NCI-H1092 (cell line): ENCODE measurements at places on chromosomes 12 and 14.

- no peak for DNase-seq
Observed at GRCh38 chr12:92908108-92908507, 21.0 kb downstream of the EEA1 start.

GRCh38 chr12:121804417-121805111 lies 755 bp downstream of the SETD1B start:
- DNase-seq: no peak

GRCh38 chr12:109637348-109637747 lies 63.8 kb downstream of the MVK start:
- no peak for DNase-seq

DNA sequence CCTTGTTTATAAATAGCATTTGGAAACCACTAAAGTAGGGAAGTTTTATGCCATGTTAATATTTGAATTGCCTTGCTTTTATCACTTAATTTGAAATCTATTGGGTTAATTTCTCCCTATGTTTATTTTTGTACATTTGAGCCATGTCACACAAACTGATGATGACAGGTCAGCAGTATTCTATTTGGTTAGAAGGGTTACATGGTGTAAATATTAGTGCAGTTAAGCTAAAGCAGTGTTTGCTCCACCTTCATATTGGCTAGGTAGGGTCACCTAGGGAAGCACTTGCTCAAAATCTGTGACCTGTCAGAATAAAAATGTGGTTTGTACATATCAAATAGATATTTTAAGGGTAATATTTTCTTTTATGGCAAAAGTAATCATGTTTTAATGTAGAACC lies 4.4 kb downstream of the RAN start:
- DNase-seq: no peak

DNA sequence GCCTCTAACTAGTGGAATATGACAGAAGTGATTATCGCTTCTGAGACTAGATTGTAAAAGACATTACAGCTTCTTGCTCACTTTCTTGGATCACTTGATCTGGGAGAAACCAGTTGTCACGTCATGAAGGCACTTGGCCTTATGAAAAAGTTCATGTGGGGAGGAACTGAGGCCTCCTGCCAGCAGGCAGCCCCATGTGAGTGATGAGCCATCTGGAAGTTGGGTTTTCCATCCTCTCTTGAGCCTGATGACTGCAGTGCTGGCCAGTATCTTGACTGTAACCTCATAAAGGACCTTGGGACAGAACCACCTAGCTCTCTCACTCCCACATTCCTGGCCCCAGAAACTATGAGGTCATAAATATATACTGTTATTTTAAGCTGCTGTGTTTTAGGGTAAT lies 28.0 kb downstream of the TTLL5 start:
- DNase-seq: no peak

- DNase-seq: no peak
Observed at GRCh38 chr12:42932936-42933335, 343.4 kb upstream of the PRICKLE1 start.

DNA sequence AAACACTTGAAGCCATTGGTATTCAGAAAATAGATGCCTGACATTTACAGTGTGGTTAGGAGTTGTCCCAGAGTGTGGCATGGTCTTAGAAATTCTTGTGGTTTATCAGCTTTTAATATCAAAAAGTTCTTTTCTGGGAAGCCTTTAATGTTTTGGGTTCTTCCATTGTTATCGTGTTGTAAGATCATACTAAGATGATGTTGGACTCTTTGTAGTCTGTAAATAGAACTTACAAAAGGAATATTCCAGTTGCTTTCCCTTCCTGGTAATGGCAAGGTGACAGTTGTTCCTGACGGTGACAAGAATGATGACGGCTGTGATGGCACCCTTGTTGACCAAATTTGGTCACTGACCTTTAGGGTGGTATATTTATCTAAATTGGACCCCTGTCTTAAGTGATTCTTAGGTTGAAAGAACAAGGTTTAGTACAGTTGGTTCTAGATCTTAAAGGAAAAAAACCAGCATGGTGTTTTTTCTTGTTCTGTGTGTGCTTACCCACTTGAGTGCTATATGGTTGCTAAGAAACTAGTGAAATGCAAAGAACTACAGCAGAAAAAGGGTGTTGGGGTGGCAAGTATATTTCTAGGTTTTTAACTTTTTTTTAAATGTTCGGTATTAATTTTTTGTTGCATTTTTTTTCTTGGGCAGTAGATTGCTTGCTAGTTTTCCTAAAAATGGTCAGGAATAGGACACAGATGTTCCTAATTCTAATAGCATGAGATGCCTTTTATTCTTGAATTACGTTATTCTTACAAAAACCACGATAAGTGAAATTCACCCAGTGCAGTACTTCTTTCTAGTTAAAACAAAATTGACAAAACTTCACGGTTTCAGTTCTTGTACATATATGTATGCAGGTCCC lies 2.1 kb downstream of the ATP2A2 start:
- no peak for DNase-seq

DNA sequence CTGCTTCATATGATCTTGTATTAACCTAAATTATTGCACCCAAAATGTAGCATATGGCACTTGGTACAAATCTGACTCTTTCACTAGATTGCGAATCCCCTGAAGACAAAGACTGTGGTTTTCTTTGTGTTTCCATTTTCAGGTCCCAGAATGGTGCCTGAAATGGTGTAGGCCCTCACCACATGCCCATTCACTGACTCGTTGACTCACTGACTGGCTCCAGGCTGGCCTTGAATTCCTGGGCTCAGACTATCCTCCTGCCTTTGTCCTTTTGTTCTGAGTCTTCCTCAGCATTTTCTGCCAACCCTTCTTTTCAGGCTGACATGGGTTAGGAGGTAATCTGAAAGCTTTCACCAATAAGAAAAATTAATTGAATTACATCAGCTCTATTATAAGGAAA lies 368.7 kb upstream of the GARIN6 start:
- no peak for DNase-seq

DNA sequence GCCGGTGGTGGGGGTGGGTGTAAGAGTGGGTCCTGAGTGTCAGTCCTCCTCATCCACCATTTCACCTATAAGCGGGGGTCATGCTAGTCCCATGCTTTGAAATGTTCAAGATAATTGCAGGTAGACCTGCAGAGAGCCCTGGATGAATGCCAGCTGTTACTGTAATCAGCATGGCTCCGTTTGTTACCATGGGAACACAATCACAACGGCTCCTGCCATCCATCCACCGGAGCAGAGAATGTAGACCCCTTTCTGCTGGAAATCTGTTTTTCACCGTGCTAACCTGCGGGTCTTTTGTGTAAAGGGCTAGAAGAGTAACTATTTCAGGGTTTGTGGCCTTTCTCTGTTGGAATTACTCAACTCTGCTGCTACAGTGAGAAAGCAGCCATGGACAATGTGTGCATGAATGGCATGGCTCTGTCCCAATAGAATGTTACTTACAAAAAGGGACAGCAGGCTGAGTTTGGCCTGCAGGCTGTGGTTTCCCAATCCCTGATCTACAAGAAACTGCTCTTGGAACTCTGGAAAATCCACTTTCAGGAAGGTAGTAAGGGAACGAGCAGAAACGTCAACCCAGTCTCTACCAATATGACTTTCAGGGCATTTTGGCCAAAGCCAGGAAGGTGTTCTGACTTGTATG lies 36.1 kb downstream of the KCTD10 start:
- peak; percentile 1 for DNase-seq

- no peak for DNase-seq
Observed at GRCh38 chr14:90034156-90034555, 27.6 kb upstream of the KCNK13 start.

DNA sequence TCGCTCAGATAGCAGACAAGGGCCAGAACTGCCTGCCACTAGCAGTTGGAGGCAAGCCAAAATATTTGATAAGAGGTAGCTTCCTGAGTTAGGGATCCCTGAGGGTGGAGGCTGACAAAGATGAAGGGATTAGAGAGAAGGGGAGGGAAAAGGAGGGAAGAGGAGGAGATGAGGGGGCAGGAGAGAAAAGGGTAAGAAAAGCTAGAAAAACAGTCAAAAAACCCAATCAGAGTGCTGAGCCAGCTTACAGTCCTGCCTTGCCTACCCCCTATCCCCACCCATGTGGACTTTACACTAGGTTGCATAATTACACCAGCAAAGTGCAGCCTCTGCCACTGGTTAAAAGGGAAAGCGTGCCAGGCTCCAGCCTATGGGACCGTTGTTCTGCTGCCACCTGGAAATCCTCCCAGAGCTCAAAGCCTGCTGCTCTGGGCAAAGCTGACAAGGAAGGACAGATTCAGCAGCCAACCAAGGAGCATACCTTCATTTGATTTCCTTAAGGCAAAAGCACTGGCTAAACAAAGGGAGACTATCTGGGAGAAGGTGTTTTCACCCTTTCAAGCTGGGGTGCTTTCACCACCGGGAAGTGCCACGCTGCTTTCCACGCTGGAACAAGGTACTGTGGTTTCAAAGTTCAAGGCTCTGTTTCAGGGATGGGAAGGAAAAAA lies 3.8 kb upstream of the NUMB start:
- DNase-seq: peak; percentile 81

- DNase-seq: no peak
Observed at GRCh38 chr12:127388985-127389384, 878.0 kb upstream of the TMEM132C start.

GRCh38 chr14:88631091-88631490 lies 68.3 kb downstream of the ZC3H14 start:
- no peak for DNase-seq

DNA sequence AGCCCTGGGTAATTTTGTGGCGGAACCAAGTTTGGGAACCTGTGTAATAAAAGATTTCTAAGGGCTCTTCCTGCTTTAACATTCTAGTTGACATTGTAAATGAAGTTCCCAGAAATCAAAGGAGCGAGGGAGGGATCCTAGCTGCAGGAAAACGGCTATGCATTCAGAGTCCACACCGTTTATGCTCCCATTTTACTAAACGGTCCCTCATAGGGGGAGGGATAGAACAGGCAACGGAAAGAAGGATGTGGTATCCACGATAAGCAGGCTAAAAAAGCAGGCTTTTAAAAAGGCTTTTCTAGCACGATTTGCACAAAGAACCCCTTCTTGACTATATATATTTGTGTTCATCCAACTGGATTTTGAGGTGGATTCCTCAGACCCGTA lies 559 bp downstream of the SYNJ2BP start:
- DNase-seq: no peak

DNA sequence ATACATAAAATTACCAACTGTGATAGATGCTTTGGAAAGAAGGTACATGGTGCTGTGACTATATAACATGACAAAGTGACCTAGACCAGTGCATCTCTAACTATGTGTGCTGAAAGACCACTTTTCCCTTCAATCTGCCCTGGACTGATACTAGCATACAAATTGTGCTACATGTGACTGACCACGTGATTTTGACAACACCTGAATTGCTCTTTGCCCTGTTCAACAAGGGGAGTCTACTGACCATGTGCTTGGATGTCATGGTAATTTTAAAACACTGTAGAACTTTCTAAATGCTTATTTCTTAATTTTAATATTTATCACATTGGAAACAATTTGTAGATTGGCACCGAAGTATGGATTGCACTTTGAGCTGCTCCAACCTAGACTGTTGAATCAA lies 142.4 kb downstream of the CAND1 start:
- DNase-seq: no peak

DNA sequence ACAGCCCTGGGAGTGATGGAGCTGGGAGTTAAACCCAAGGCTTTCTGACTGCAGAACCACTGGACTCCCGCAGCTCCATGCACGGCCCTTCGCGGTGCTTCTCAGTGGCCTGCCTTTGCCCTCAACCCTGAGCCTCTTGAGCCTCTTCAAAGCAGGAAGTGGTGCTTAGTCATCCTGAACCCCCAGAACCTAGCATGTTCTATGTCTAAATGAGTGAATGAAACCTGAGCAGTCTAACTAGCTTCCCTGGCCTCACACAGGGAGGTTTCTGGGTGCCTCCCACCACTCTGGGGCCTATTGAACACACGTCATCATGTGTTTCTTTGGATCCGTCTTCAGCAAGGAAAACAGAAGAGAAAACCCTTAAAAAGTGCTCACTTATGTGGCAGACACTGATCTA lies 117.9 kb upstream of the SFSWAP start:
- no peak for DNase-seq

DNA sequence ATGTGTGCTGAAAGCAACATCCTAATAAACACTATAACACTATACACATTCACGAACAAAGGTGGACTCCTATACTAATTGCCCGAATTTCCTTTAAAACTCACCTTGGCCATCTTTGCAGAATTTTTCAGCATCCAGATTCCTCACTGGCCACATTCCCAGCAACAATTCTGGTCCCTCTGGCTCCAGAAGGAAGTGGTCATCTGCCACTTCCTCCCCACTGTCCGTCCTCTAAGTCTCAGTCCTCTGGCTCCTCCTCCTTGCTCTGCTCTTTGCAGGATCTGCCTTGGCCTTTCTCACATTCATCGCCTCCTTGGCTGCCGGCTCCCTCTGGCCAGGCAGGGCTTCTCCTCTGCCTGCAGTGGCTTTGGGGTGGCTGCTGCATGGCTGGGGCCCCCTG lies 426.0 kb downstream of the FUT8 start:
- DNase-seq: no peak

DNA sequence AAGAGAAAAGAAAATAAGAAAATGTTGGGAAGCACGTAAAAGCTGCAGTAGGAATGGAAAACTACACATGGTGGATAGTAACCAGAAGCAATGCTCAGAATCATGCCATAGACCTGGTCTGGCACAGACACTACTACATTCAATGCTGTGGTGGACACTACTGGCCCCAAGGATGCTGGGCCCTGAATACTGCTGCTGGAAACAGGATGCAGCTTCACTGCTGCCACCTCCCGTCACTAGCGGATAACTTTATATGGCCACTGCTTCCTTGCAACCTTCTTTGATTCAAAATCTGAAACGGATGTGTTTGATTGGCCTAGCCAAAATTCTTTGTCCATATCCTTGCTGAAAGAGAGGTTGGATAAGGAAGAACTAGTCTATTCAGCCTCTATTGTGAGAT lies 30.7 kb downstream of the ADCY6 start:
- no peak for DNase-seq

DNA sequence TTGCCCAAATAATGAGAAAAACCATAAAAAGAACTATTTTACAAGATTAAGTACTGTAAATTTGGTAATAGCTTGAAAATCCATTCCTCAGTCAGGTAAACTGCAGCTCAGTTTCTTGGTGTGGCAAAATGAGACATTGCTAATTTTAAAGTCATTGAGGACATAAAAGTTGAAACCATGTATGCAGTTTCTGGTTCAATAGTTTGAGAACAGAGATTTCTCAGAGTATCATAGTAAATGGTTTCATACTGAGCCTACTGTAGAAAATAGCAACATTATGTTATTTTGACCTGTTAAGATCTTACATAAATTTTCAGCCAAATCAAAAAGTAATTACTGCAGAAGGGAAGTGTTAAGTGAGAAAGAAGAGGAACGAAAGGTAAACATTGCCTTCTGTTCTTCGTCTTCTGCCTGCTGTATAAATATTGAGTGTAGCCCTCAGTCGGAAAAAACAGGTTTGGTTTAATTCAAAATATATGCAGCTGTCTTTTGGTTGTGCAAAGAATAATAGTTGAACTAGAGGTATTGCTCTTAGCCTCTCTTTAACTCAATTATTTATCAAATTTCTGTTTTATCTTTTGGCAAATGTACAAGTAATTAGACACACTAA lies 119.6 kb downstream of the SYNE2 start:
- peak; percentile 35 for DNase-seq

- DNase-seq: no peak
Observed at GRCh38 chr14:92978229-92979021, 55.5 kb downstream of the CHGA start.

GRCh38 chr12:51475543-51475942 lies 50.9 kb downstream of the SLC4A8 start:
- no peak for DNase-seq

GRCh38 chr14:36671149-36671548 lies 9.5 kb downstream of the PAX9 start:
- DNase-seq: no peak
